Upper lobe of left lung (tissue), 6 donors: ENCODE measurements at places on chromosomes 7 and 10. TPM values are rescaled to one million over a fixed set of nuclear protein-coding genes. Genes with fewer than 3 reads are reported as not detected.

GRCh38 chr7:47901542-47901941, 46.7 kb downstream of the PKD1L1 start:
- no peaks in the 10 kb centered on the region for H3K36me3 ChIP-seq
- no peak overlapping the region for H3K4me3 ChIP-seq
- H3K27ac ChIP-seq, result no peak overlapping the region
- DNase-seq, result peak; percentile 30

DNA sequence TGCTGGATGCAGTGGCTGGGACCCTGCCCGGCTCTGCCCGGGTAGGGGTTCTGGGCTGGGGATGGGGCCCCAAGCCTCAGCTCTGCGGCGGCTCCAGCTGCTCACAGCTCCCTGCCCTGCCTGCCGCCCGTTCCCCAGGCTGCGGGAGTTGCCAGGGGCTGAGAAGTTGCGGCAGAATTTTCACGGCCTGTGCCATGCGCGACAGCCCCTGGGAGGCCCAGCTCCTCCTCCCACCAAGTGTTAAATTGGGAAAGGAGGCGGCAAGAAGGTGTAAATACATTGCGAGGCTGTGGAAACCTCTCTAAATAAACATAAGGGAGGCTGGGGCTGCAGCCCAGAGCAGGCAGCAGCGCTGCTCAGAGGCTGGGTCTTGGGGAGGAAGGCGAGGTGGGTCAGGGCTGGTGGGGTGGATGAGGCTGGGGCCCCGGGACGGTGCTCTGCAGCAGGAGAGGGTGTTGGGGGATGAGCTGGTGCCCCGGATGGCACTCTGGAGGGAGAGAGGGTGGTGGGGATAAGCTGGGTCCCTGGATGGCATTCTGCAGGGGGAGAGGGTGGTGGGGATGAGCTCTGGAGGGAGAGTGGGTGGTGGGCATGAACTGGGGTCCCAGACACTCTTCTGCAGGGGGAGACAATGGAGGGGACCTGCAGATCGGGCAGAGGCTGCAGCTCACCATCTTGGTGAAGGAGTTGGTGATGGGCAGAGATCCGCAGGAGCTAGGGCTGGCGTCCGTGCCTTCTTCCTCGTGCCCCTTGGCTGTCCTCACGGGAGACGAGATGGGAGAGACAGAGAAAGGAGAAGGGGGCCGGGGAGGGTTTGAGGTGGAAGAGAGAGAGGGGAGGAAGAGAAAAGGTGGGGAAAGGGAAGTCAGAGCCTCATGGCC, 85.5 kb upstream of the GNA12 start:
- H3K36me3 ChIP-seq, result no peaks in the 10 kb centered on the region
- no peaks in the 10 kb centered on the region for H3K27me3 ChIP-seq
- no peak for DNase-seq
- no peak overlapping the region for H3K27ac ChIP-seq
- no peak overlapping the region for H3K4me3 ChIP-seq

GRCh38 chr10:59873896-59874295, 32.5 kb downstream of the CCDC6 start:
- no peak overlapping the region for H3K4me3 ChIP-seq
- no peaks in the 10 kb centered on the region for H3K27me3 ChIP-seq

DNA sequence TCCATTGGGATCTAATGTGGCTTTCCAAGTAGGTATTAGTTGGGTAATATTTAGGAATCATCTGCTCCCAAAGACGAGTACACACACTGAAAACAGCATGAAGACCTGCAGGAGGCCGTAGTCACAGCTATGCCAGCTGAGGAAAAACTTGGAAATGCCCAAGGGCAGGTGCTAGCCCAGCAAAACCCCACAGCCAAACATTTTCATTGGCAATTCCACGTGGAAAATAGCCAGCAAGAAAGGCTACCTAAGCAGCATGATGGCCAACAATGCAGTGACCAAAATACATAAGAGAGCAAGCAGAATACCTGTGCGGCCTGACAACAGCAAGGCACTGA, 32.7 kb downstream of the DOCK4 start:
- no peaks in the 10 kb centered on the region for H3K27me3 ChIP-seq
- H3K27ac ChIP-seq, result no peak overlapping the region
- H3K4me3 ChIP-seq, result no peak overlapping the region
- peaks cover 9% of the 10 kb centered on the region for H3K4me1 ChIP-seq
- no peak for DNase-seq

GRCh38 chr7:27148756-27149641, 1.4 kb upstream of the HOXA6 start:
- peaks cover 41% of the 10 kb centered on the region for H3K4me1 ChIP-seq
- H3K4me3 ChIP-seq, result peak overlapping the region; percentile 24
- no peak for DNase-seq
- H3K27ac ChIP-seq, result peak overlapping the region; percentile 84

DNA sequence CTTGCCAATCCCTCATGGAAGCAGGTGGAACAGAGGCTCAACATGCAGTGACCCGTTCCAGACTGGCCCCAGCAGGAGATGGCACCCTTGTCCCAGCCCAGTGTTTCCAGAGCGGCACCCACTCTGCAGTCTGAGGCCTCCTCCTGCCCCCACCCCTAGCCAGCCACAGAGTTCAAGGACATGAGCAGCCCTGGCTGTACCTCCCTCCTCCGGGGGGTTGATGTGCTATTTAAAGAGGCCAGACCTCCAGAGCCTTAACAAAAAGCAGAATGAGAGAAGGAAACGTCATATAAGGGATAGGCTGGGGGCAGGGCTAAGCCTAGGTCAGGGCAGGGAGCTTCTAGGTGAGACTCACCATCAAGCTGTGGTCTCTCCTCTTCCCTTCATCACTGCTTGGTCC, 115.7 kb upstream of the NANOS1 start:
- H3K36me3 ChIP-seq, result no peaks in the 10 kb centered on the region
- H3K27me3 ChIP-seq, result no peaks in the 10 kb centered on the region
- no peak overlapping the region for H3K4me3 ChIP-seq
- H3K27ac ChIP-seq, result no peak overlapping the region
- DNase-seq, result no peak

- H3K4me3 ChIP-seq, result no peak overlapping the region
- H3K4me1 ChIP-seq, result no peaks in the 10 kb centered on the region
- no peaks in the 10 kb centered on the region for H3K27me3 ChIP-seq
These were observed 37.0 kb upstream of the PURB start for GRCh38 chr7:44922351-44922694.

DNA sequence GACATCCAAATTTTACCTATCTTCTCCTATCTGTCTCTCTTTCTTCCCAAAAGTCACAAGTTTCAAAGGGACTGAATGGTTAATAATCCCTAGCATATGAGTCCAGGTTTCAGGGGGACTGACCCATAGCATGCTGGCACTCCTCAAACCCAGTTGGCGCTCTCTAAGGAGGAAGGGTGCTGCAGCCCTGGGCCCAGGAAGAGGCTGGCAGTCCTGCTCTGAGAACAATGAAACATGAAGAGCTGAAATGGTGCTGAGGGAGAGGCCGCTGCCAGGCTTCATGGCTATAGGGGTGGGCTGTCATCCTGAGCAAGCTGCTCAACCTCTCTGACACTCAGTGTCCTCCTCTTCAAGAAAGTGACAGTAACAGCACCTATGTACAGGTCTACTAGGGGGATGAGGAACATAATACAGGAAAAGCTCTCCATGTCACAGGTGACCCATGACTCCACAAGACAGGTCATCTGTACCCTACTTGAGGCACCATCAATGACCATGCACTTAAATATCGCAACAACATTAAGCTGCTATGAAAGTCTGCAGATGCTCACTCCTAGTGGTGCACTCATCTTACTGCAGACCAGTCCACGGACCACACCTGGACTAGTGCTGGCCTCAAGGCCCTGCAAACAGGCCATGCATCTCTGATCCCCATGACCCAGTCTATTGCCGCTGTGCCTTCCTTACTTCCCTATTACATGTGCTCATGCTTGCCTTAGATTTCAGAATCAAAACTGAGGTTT, 17.0 kb downstream of the COBL start:
- no peaks in the 10 kb centered on the region for H3K27me3 ChIP-seq
- no peaks in the 10 kb centered on the region for H3K36me3 ChIP-seq
- no peak overlapping the region for H3K4me3 ChIP-seq
- no peak for DNase-seq
- no peak overlapping the region for H3K27ac ChIP-seq

DNA sequence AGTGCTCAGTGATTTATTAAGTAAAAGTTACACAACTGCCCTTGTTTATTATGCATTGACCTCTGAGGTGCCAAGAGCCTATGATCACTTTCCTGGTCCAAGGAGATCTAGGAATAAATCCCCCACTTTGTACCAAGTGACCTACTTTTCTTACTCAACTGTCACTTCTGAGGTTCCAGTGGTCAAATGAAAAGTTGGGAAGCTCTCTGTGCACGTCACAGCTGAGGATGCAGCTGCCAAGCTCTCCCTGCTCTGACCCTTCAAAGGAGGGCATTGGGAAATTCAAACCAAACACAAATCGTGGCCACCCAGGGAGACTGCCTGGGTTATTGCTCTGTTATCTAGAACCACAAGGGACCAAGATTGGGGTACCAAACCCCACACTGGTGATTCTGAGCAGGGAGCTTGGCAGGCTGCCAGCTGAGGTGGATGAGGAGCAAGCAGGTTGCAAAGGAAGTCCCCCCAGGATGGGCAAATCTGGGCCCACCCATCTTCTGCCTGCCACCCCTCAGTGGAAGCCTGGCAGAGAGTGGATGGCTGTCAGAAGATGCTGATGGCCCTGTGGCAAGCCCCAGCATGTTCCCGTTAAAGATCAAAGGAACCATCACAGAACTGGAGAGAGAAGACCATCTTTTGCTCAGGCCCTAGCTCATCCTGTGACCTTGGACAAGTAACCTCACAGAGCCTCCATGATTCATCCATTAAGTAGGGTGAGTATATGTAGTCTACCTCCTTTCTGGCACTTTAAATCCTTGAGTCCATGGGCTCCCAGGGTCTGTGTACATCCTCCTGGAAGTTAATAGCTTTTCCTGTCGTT, 106.8 kb downstream of the PPP1R3C start:
- H3K27me3 ChIP-seq, result no peaks in the 10 kb centered on the region
- no peak overlapping the region for H3K4me3 ChIP-seq
- no peaks in the 10 kb centered on the region for H3K4me1 ChIP-seq
- H3K27ac ChIP-seq, result no peak overlapping the region

DNA sequence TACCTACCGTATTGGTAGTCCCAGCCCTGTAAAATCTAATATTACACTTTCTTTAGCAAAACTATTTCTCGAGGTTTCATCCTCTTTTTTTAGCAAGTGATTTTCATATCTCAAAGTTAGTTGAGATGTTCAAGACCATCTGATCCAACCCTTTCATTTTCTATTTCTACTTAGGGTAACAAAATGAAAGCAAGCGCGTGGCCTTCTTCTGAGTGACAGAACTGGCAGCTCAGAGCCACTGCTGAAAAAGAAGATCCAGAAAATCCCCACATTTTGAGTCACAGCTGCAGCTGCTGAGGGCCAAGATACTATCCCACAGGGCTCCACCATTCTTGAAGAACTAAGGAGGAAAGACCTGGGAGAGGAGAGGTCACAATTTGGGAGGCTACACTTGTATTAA, 24.8 kb upstream of the ZNF800 start:
- no peak for DNase-seq
- no peaks in the 10 kb centered on the region for H3K4me1 ChIP-seq
- no peak overlapping the region for H3K4me3 ChIP-seq

- DNase-seq, result no peak
- H3K4me1 ChIP-seq, result peaks cover 8% of the 10 kb centered on the region
- no peaks in the 10 kb centered on the region for H3K27me3 ChIP-seq
- no peak overlapping the region for H3K4me3 ChIP-seq
These were observed 6.8 kb upstream of the RASSF4 start for GRCh38 chr10:44952779-44953231.

DNA sequence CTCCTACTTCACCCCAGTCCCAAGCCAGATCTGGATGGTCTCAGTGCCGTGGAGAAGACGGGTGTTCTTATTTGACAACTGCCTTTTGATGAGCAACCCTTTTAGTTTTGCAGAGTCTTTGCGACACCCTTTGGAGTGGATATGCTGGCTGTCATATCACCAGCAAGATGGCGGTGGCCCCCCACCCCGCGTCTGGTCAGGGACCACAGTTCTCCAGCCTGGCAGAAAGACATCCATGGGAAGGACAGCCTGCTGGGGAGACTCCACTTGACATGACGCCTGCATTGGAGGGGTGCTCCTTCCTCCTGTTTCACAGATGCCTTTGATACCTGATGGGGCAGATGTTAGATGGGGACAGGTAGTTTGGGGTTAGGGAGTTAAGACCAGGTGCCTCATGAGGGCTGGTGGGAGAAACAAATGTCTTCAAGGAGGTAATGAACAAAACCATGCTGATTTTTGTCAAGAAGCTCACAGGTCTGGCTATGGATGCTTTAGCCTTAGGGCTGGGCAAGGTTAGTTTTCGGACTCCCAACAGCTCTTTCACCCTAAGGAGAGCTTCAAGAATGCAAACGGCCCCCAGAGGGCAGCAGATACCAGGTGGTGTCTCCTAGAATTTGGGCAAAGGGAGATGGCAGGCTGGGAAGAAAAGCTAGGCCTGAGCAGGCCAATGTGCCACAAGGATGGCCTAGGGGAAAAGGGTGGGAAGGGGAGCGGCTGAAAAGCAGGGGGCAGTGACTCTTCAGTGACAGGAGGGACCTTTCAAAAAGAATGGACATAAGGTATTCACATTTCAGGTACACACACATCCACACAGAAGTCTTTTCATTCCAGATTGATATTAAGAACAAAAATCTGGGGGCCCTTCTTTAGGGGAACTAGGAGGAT, 95.2 kb downstream of the CLEC2L start:
- H3K27me3 ChIP-seq, result no peaks in the 10 kb centered on the region
- H3K27ac ChIP-seq, result no peak overlapping the region
- H3K4me3 ChIP-seq, result no peak overlapping the region

DNA sequence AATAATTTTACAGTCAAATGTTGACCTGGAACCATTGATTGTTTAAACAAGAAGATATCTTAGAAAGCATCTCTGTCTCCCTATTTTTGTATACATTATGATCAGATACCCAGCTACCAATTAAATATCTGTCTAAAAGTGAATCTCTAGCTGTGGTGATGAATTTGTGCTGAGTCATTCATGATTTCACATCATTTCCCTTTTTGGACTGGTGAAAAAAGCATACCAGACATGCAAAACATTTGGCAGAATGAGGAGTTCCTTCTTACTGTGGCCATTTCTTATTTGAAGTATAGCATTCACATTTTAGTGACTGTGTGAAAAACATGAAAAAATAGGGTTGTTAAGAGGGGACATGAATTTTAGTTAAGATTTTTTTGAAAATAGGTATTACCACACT, 98.0 kb upstream of the GATA3 start:
- no peak overlapping the region for H3K4me3 ChIP-seq
- DNase-seq, result no peak
- no peaks in the 10 kb centered on the region for H3K4me1 ChIP-seq
- H3K27ac ChIP-seq, result no peak overlapping the region
- H3K36me3 ChIP-seq, result no peaks in the 10 kb centered on the region

DNA sequence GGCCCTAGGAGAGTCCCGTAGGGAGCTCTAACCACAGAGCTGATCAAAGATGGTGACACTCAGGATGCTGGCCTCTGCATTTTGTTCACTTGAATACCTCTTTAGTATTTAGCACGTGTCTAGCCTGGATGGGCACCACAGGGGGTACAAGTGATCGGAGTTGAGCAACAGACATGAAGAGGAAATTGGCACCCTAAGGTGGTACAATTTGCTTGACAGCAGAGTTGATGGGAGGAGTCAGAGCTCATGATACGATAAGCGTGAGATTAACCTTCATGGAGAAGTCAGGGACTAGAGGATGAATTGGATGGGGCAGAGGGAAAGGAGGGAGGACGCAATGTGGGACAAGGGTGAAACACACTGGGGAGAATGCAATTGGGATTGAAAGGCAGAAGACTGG, 9.9 kb upstream of the ZNF212 start:
- no peaks in the 10 kb centered on the region for H3K4me1 ChIP-seq
- H3K36me3 ChIP-seq, result peaks cover 16% of the 10 kb centered on the region
- no peak overlapping the region for H3K27ac ChIP-seq
- H3K27me3 ChIP-seq, result no peaks in the 10 kb centered on the region

EPHB4 gene
- 96.5 TPM for total RNA-seq

NOM1 gene
- 20.3 TPM for total RNA-seq

ABCC2 gene
- 1.2 TPM for total RNA-seq

HUS1 gene
- 38.8 TPM for total RNA-seq

LRRN3 gene
- total RNA-seq, result 2.6 TPM

NRG3 gene
- 0.44 TPM for total RNA-seq
